ENCODE measurements at places on chromosomes 1 and 21.

GRCh38 chr1:21568006-21568746 is 59.0 kb downstream of the ALPL start:
- no peak for DNase-seq

DNA sequence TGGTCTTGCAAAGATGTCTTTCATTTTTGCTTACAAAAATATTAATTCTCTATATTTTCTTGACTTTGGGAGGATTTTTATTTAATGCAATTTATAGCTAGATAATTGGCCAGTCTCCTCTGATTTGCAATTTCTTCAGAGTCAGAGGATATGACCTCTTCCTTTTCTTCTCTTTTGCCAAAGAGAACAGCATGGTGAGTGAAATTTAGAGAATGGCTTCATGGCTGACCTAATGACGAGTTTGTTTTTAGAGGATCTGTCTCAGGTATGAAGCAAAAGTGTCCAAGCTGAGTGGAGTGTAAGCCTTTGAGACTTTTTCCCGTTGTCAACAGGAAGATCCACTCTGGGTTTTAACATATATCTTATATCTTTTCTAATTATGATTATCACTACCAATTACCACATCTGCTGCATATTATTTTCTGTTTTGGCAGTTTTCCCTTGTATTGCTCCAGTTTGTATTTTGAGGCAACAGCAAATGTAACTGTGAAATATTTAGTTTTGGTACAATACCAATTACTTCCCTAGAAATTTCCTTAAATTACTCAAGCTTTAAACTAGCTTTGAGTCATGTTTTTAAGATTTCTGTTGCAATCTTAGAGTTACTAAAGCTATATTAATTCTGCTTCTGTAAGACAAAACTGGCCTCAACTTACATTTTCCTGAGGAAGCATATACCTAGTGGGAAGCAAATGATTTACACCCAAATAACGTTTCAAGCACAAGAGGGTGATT is 332.8 kb upstream of the ZRANB2 start:
- no peak for DNase-seq

DNA sequence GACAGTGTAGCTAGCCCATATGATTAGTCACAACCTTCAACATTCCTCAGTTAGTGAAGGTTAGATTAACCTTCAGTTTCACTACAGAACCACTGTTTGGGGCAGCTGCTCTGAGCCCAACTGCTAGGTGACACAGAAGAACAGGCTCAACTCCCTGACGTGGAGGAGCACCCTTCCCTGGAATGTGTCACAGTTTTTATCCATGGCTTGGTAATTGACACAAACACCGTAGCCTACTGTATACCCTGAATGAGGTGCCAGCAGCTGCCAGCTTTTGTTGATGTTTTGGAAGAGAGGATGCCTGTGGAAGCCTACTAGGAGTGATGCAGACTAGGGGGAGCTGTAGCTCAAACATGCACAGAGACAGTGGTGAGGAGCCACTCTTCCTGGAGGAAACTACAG is 56.6 kb upstream of the CR2 start:
- no peak for DNase-seq

GRCh38 chr1:33190701-33191100 is 8.9 kb upstream of the TRIM62 start:
- DNase-seq = no peak

- no peak for DNase-seq
These were observed at the start of gene HSD11B1 for GRCh38 chr1:209704584-209704983. TSS of gene HSD11B1 (plus strand) at chr1:209704846. CDS start at chr1:209704943, 97 bp downstream.

DNA sequence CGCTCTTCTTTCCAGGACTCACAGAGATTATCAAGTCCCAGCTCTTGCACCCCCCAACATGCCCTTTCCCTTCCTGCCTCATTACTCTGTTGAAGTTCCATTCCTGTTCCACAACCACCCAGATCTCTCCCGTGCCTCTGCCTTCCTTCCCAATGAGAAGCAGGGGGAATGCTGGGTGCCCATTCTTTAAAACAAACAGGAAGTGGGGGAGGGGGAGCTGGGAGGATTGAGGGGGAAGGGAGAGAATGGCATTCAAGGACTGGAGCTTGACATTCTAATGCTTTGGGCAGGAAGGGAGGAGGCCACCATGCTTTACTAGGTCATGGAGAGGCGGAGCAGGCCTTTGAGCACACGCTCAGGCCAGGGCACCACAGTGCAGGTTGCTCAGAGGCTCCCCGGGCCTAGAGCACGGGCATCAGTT is 150.3 kb upstream of the IRF2BP2 start:
- DNase-seq = no peak

DNA sequence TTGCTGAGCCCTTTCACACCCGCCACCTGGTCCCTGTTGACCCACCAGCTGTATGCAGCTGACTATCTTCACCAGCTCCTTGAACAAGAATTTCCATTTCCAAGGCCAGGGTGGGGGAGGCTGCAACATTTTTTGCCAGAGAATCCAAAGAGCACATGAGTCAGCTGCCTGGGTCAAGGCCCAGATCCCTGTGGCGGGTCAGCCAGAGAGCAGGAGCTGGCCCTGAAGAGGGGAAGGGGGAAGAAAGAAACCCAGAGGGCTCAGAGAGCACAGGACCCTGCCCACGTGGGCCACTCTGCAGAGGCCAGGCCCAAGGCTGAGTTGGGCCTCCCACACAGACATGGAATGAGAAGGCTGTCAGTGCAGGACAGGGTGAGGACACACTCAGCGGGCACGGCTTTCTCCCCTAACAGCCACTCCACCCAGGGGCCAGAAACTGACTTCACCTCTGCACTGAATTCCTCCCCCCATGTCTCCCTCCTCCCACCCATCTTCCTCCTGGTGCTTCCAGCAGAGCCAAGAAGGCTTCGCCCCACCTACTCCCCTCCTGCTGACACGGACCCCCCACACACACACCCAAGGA is 28.9 kb downstream of the S100A6 start:
- DNase-seq = peak; percentile 63

DNA sequence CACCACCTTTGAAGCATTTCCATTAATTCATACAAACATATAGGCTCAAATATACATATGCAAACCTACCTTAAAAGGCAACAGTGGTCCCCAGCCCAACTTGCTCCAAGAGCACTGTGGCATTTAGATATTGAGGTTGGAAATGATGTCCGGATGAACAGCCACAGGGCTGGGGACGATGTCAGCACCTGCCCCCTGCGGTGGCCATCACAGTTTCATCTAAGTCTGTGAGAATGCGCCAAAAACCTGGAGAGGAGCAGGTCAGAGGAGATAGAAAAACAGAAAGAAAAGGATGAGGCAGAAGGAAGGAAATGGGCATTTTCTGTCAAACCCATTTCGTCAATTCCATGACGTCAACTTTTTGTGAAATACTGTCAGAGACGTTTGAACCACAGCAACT is 67.4 kb downstream of the TIAM1 start:
- no peak for DNase-seq

GRCh38 chr1:107782217-107782845 is 182.6 kb downstream of the VAV3 start:
- peak; percentile 37 for DNase-seq

DNA sequence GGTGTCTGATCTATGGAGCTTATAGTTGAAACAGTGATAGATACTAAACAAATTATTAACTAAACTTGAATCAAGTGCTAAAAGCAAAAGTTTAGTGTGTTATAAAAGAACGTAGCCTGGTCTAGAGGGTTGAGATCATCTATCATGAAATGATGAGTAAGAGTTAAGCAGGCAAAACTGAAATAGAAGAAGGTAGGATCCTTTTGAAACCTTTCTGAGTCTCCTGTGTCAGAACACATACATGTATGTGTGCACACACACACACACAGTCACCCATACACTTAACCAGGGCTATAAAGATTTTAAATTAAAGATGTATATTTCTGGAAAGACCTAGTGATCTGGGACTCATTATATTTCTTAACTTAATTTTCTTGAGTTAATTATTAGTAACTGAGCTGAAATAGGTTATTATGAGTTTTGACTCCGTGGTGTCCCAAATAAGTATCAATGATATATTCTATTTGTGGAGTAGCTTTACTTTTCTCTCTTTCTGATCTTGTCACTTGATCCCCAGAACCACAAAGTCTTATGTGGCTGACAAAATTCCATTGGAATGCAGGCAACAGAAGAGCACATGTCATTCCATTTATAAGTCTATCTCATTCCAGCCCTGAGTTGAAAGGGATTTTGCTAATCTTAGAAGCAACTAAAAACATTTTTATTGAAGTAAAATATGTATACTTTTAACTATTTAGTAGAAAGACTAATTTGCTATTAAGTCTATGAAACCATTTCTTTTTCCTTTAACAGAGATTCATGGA is 70.7 kb downstream of the PRRX1 start:
- no peak for DNase-seq

DNA sequence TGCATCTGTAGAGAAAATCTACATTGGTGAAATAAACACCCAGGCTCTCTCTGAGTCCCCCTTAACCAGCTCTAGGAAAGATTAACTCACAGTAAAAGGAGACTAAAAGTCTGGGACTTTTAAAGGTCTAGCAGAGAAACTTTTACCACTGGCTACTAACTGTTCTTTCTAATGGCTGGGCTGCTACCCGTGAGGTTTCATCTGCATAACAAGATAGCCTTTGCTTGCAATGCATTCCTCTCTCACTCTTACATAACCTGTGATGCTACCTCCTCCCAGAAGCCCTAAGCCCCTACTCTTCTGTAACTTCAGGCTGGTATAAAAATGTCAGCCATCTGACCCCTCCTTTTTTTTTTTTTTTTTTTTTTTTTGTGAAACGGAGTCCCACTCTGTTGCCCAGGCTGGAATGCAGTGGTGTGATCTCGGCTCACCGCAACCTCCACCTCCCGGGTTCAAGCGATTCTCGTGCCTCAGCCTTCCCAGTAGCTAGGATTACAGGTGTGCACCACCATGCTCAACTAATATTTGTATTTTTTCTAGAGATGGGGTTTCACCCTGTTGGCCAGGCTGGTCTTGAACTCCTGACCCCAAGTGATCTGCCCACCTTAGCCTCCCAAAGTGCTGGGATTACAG is 344.2 kb downstream of the RGS7 start:
- DNase-seq = no peak

DNA sequence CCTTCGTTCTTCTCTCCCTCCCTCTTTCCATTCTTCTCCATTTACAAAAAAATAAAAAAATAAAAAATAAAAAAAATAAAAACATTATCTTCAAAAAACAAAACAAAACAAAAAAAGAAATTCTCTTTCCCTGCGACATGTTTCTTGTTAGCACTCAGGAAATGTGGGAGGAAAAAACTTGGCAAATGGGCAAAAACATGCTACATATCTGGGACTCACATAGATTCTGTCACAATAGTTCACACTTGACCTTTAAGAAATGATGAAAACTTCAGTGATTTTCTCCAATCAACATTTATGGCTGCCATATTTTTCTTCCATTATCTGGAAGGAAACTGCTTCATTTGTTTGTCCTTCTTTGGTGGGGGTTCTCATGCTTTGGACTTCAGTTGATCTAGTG is 109.3 kb downstream of the PRKAB2 start:
- DNase-seq = no peak

- DNase-seq = no peak
These were observed 165.4 kb upstream of the KCNK2 start for GRCh38 chr1:214917081-214917635.

All from left renal pelvis (tissue), 4 donors.